CD4-positive, alpha-beta T cell treated with Interleukin-10 for 1 hour (primary cell): ENCODE measurements at places on chromosomes 12 and 14.

- no peak for DNase-seq
These were observed 239.8 kb upstream of the EGLN3 start for GRCh38 chr14:34190717-34191116.

DNA sequence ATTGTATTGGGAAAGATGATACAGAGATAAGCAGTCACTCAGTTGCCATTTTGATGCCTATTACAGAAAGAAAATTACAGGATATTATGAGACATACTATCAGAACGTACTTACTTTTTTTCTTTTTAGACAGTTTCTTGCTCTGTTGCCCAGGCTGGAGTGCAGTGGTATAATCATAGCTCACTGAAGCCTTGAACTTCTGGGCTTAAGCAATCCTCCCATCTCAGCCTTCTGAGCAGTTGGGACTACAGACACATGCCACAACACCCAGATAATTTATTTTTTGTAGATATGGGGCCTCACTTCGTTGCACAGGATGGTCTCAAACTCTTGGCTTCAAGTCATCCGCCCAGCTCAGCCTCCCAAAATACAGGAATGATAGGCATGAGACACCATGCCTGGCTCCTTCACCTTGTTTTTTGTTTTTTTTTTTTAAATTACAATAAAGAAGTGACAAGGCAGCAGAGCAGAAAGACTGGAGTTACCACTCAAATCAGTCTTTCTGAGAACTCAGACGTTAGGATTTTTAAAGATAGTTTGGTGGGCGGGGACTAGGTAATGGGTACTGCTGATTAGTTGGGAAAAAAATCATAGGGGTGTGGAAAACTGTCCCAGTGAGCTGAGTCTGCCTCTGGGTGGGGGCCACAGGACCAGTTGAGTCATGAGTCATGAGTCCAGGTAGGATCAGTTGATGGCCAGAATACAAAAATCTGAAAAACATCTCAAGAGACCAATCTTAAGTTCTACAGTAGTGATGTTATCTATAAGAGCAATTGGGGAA, 11.5 kb upstream of the CPM start:
- DNase-seq, result no peak

DNA sequence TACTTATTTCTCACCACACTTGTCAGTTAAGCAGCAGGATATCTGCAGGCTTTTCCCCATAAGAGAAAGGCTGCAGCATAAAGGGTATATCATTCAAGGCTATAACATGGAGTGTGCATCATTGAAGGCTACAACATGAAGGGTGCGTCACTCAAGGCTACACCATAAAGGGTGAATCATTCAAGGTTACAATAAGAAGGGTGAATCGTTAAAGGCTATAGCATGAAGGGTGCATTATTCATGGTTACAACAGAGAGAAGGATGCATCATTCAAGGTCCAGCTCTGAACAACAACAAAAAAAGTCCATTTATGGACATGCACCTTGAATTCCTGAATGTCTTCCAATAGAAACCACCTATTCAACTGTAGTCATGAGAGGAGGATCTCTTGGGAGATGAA, 32.8 kb upstream of the LUM start:
- DNase-seq, result no peak

GRCh38 chr12:96219700-96220206, 25.6 kb downstream of the ELK3 start:
- DNase-seq, result no peak
